Right cardiac atrium (tissue), 5 donors: ENCODE measurements at places on chromosomes 7 and 10. TPM values are rescaled to one million over a fixed set of nuclear protein-coding genes. Genes with fewer than 3 reads are reported as not detected.

GRCh38 chr7:151032936-151033863 lies 5.0 kb downstream of the ABCB8 start:
- no peak for DNase-seq

The ATRNL1 gene
- polyA plus RNA-seq, result 0.75 TPM

DNA sequence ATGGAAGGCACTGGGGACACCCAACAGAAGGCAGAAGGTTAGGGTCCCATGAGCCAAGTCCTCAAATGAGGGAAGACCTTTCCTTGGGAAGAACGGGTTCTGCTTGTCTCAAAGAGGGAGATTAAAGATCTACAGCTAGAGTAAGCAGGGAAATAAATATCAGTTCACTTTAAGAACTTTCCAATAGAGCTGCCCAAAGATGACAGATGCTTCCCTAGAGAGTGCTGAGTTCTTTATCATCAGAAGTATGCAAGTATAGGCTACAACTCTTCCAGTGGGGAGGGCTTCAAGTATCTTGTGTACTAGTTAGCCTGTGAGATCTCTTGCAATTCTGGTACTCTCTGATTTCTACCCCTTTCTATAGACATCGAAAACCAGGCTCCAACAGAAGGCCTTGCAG lies 39.4 kb downstream of the EMX2 start:
- no peak for DNase-seq

The SHH gene
- polyA plus RNA-seq, result not detected

- no peak for DNase-seq
These were observed 161.5 kb upstream of the PRKCQ start for GRCh38 chr10:6741541-6741941.

GRCh38 chr7:127789031-127789430 lies 137.0 kb downstream of the SND1 start:
- no peak for DNase-seq

The PTPRN2 gene
- 1.9 TPM for polyA plus RNA-seq

DNA sequence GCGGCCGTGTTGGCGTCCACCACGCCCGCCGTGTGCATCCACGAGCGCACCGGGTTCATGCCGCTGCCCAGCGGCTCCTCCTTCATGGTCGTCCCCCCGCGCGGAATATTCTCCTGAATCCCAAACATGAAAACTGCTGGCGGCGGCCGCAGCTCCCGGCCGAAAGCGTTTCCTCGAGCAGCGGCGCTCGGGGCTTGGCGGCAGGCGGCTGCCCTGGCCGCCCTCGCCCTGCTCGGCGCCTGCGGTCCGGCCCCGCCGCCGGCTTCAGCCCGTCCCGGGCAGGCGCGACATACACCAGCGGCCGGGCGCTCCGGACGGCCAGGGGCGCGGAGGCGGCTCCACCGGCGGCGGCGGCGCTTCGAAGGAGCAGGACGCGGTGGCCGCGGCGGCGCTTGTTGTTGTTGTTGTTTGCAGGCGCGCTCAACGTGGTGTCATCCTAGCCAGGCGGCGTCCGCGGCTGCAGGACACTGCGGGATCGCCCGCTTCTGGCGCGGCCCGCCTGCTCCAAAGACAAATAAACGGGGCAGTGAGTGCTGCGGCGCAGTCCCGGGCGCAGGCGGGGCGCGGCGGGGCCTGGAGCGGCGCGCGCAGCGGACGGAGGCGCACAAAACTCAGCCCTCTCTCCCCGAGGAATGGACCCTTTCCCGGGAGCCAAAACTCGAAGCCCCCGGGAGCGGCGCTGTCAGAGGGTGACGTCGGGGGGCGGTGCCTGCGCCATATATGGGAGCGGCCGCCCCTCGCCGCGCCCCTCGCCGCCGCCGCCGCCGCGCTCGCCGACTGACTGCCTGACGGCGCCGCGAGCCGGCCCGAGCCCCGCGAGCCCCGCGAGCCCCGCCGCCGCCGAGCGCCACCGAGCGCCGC lies at the start of gene EBF3:
EBF3 (minus strand) TSS at position 634 of the 861 bp plus-strand sequence; CDS start at position 128, 506 bp downstream.
- DNase-seq, result peak; percentile 97

The NAT16 gene
- polyA plus RNA-seq, result not detected
